Thyroid gland (tissue), 4 donors: ENCODE measurements at places on chromosomes 3 and 15. TPM values are rescaled to one million over a fixed set of nuclear protein-coding genes. Genes with fewer than 3 reads are reported as not detected.

WWTR1 gene
- 71.6 TPM for total RNA-seq

DNA sequence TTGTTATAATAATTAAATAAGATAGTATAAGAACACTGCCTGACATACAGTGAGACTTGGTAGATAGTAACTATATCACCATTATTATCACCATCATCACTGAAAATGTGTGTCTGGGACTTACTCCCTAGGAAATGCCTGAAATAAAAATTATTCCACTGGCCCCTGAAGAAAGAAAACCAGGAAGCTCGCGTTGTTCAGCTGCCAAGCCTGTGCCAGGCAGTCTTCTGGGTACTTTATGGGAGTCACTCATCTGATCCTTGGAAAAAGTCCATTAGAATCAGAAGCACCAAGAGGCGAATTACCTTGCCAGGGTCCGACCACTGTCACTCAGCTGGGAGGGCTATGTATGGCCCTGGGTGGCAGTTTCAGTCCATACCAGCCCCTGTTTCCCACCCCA is 220.3 kb upstream of the TPM1 start:
- no peak for DNase-seq

LRTM1 gene
- not detected for total RNA-seq

- DNase-seq: no peak
These were observed 8.9 kb downstream of the RFX7 start for GRCh38 chr15:56234804-56235203.

DNA sequence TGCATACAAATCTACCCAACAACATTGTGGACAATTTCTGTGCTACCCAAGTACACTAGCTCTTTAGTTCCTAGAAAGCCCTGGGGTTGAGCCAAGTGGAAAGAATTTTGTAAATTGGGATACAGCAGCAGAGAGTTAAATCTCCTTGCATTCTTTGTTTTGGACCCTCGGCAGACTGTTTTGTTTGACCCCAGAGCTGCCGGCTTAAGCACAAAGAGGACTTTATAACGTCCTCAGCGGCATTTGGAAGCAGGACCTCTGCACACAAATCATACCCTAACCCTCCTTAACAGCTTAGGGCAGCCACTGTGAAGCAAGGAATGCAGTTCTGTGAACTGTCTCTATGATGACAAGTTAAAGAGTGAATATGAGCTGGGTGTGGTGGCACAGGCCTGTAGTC is 415.3 kb downstream of the CNTN4 start:
- DNase-seq: no peak

SKOR1 gene
- total RNA-seq: 0.81 TPM
